ENCODE measurements at places on chromosomes 1 and 21. TPM values are rescaled to one million over a fixed set of nuclear protein-coding genes. Genes with fewer than 3 reads are reported as not detected.

Gene OLIG2
- total RNA-seq, result not detected

Gene HSD3B1
- not detected for total RNA-seq

Gene CYP4X1
- 1.2 TPM for total RNA-seq

Gene OVAAL
- not detected for total RNA-seq

Gene C1orf210
- total RNA-seq, result not detected

Gene ABCA4
- total RNA-seq, result 0.65 TPM

Gene TPTE
- total RNA-seq, result not detected

Gene SIM2
- total RNA-seq, result 0.13 TPM
